ENCODE measurements at places on chromosomes 12 and 14.

DNA sequence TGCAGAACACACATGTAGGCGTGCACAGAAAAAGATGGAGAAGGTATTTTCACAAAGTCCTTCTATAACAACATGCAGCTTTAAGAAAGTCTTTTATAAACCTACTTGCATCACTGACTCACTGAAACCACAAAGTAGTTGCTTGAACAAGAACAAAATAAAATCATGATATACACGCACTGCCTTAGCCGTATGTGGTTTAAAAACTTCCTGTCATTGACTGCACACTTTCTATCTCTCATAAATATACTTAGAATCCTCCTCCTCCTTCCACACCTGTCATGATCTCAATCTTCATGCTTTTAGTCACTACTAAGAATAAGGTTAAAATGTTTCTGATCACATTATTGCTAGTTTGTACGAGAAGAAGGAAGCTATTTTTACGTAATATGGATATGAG, 31.8 kb upstream of the RAD51AP1 start:
- peak; percentile 4 for DNase-seq

GRCh38 chr12:48279101-48279500, 71.6 kb downstream of the ZNF641 start:
- DNase-seq: no peak

- DNase-seq: peak; percentile 36
Observed at GRCh38 chr14:71143381-71144290, 236.4 kb downstream of the PCNX1 start.

GRCh38 chr14:76688383-76688671, 72.9 kb upstream of the VASH1 start:
- DNase-seq: no peak

DNA sequence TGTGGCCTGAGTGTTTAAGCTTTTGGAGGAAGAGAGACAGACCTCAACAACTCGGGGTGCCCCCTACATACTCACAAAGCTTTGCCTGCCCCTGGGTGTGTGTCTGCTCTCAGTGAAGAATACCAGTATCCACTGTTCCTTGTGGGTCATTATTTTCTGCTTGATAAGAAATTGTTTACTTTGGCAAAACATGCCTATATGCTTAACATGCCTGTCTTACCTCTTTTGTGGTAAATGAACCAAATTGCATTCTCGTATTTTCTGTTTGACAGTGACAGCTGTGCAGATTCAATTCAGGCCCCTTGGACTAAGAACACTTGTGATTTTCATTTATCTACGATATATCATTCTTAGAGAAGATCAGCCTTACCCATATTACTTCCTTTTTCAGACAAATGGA, 50.6 kb upstream of the REP15 start:
- no peak for DNase-seq

DNA sequence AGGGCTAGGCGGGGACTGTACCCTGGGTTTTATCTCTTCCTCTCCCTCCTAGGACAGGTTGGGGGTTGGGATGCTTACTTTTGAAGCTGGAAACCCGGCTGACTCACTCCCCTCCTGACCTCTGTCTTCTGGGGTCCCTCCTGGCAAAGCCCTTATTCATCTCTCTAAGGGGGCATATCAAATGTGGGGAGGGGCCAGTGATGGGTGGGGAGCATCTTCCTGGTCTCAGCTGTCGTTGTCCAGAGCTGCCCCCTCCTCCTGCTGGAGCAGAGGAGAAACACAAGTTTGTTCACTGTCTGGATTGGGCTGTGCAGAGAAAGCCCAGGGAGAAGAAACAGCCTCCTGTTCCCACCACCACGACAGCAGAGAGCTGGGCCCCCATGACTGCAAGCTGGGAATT, 85.8 kb downstream of the TNFAIP2 start:
- DNase-seq: peak; percentile 57

DNA sequence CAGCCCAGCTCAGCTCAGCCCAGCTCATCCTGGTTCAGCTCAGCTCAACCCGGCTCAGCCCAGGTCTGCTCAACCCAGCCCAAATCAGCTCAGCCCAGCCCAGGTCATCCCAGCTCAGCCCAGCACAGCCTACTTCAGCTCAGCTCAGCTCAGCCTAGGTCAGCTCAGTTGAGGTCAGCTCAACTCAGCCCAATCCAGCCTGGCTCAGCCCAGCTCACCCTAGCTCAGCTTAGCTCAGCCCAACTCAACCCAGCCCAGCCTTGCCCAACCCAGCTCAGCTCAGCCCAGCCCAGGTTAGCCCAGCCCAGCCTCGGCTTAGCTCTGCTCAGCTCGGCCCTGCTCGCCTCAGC, 332.3 kb downstream of the TMEM121 start:
- DNase-seq: no peak

DNA sequence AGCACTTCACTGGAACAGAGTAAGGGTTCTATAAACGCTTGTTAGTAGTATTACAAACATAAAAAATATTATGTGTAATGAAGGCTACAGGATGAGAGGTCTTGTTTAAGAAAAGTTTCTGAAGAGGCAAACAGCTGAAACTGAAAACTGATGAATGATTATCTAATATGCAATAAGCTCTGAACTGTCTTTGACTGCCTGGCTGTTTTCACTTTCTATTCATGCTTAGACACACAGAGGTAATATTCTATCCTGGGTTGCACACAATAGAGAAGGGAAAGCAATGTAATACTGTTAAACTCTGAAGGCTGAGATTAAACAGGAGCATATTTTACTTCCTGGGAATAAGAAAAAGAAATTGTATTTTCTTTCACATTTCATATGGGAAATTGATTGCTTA, 251.3 kb downstream of the ALX1 start:
- DNase-seq: no peak

DNA sequence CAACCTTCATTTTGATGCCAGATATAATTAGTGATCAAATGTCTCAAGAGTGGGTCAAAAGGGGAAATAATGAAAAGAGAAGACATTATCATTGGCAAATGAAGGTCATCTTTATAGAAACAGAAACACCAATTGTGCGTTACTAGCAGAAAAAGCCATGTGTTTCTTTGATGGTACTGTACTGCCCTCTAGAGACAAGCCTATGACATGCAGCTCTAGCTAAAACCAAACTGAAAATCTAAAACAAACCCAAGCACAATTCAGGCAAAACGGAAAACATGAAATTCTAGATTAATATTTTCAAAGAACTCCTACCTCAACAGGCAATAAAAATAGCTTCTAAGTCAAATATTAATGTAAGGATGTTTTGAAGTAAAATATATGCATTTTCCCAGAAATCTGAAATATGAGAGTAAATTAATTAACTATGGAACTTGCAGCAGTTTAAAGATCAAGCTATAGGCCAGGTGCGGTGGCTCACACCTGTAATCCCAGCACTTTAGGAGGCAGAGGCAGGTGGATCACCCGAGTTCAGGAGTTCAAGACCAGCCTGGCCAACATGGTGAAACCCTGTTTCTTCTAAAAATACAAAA, 115.4 kb downstream of the KLHL28 start:
- peak; percentile 68 for DNase-seq
